ENCODE measurements at places on chromosomes 11 and 22. TPM values are rescaled to one million over a fixed set of nuclear protein-coding genes. Genes with fewer than 3 reads are reported as not detected.

GRCh38 chr11:86174101-86175046 lies 70.2 kb upstream of the EED start:
- H3K36me3 ChIP-seq = no peaks in the 10 kb centered on the region
- H3K27me3 ChIP-seq = no peaks in the 10 kb centered on the region
- no peaks in the 10 kb centered on the region for H3K4me1 ChIP-seq
- no peak overlapping the region for H3K4me3 ChIP-seq
- no peak overlapping the region for H3K27ac ChIP-seq
- no peak for DNase-seq

GRCh38 chr11:44333271-44334218 lies 23.6 kb upstream of the ALX4 start:
- no peaks in the 10 kb centered on the region for H3K36me3 ChIP-seq
- H3K27me3 ChIP-seq = peaks cover 69% of the 10 kb centered on the region
- H3K27ac ChIP-seq = no peak overlapping the region
- no peak for DNase-seq
- no peak overlapping the region for H3K4me3 ChIP-seq

GRCh38 chr11:34243600-34244464 lies 114.0 kb downstream of the ABTB2 start:
- H3K4me3 ChIP-seq = peak overlapping the region; percentile 15
- H3K27me3 ChIP-seq = peaks cover 11% of the 10 kb centered on the region
- peak overlapping the region; percentile 92 for H3K27ac ChIP-seq
- peaks cover 55% of the 10 kb centered on the region for H3K4me1 ChIP-seq

ARHGAP32 gene
- total RNA-seq = 42.3 TPM

SLC17A6 gene
- total RNA-seq = not detected

- peaks cover 5% of the 10 kb centered on the region for H3K4me1 ChIP-seq
- H3K27ac ChIP-seq = no peak overlapping the region
- no peak overlapping the region for H3K4me3 ChIP-seq
These were observed 26.3 kb downstream of the MAP6 start for GRCh38 chr11:75642402-75643113.
